GM12878 (cell line): ENCODE measurements at places on chromosomes 4 and X.

GRCh38 chr4:2072971-2073807 is 14.1 kb downstream of the NAT8L start:
- no peak for DNase-seq

DNA sequence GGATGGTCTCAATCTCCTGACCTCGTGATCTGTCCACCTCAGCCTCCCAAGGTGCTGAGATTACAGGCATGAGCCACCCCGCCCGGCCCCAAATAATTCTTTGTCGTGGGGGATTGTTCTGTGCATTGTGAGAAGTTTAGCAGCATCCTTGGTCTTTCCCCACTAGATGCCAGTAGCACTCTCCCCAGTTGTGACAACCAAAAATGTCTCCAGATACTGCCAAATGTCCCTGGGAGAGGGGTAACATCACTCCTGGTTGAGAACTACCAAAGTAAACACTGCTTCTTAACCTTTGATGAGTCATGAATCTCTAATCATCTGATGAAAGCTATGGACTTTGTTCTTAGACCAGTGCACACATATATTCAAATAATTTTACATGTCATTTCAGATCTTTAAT is 90.7 kb upstream of the BRS3 start:
- no peak for DNase-seq

DNA sequence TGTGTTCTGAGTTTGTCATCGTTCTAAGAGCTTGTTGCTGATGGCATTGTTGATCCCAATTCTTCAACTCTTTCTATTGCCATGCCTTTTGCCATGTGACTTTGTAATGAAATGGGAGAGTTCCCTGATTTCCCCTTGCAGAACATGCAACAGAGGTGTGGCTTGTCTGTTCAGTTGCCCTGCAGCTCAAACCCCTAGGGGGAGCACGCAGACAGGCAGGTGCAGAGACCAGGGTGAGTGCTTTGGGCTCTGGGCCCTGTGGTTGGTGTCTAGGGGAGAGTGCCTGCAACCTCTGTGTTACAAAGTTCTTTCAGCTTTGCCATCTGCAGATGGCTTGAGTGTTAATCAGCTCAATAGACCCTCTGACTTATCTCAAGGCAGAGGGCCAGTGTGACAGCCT is 332.7 kb downstream of the MID1IP1 start:
- DNase-seq = no peak

- DNase-seq = no peak
Observed at GRCh38 chr4:72701987-72702819, 133.2 kb upstream of the ADAMTS3 start.

- DNase-seq = no peak
Observed at GRCh38 chr4:180156684-180157083, 2086.5 kb upstream of the TENM3 start.

- no peak for DNase-seq
Observed at GRCh38 chr4:42617030-42617429, 39.9 kb downstream of the ATP8A1 start.

GRCh38 chr4:166546009-166546408 is 673.0 kb downstream of the TLL1 start:
- no peak for DNase-seq

GRCh38 chrX:12686331-12686730 is 104.9 kb upstream of the PRPS2 start:
- no peak for DNase-seq

- DNase-seq = no peak
Observed at GRCh38 chr4:18934197-18934596, 912.6 kb upstream of the LCORL start.

GRCh38 chr4:75678473-75678872 is 5.3 kb upstream of the G3BP2 start:
- no peak for DNase-seq

DNA sequence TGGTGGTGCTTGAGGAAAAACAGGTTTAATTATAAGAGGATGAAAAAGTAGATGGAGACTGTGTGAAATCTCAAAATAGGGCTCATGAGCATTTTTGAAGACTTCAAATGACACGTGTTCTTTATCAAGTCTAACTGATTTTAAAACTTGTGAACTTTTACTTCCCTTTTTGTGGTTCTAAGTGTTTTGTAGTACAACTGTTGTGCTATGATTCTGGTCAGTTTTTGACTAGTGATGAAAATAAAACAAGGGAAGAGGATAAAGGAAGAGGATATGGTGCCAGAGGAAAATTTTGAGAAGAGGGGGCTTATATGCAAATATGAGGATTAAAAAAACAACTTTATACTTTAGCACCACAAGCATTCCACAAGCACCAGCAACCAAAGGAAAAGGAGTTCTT is 644.0 kb downstream of the RPA4 start:
- DNase-seq = no peak

DNA sequence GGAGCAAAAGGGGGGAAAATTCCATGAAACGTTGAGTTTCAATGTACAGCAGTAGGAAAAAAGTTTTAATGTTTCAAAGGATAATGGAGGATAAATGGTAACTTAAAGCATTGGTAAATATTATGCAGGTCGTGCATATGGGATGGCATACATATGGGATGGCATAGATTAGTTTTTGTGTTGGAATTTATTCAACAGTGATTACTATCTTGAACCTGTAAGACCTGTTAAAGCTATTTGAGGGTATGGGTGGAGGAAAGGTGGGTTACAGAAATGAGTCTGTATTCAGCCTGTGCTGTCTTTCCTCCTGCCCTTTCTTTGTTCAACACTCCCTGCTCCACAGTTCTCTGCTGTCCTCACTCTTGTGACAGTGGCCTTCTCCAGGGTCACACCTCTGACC is 54.6 kb downstream of the ARHGAP10 start:
- no peak for DNase-seq

GRCh38 chrX:83860846-83861245 is at the start of gene CYLC1:
Gene CYLC1 (plus strand): TSS chrX:83861146. CDS start chrX:83861183, 37 bp downstream.
- DNase-seq = no peak

DNA sequence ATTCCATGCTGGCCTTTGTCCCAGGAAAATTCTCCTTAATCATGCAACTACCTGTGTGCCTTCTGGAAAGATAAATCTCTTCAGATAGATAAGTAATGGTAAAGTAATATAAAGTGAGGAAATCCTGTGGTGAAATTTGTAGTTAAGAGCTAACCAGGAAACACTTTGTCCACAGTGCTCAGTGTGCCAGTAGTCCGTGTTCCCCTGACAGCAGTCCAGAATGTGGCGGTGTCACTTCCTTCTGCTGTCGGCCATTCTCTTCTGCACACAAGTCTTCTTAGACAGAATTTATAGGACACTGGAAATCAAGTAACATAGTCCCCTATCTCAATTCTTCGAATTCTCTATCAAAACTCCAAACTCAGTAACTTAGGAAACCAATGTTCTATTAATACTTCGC is 5.7 kb upstream of the CXXC4 start:
- no peak for DNase-seq

DNA sequence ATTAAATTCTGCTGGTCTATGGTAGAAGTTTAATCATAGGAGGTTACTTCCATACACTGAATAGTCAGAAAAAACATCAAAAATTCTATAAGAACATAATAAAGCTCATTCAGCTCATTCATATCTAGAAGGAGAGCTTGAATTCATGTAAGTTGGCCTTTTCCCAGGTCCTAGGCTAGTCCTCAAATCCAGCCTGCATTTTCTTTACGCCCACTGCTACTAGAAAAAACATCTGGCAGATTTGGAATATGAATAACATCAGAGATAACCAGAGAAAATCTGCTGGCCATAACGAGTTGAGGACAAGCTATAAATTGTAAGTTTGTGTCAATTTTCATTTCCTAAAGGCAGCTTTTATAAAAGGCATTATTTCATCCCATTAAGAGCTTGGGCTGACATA is 95.5 kb downstream of the MXRA5 start:
- DNase-seq = no peak

GRCh38 chr4:140330311-140330900 is 43.0 kb upstream of the SCOC start:
- no peak for DNase-seq

GRCh38 chr4:144820011-144820727 is 174.2 kb downstream of the HHIP start:
- no peak for DNase-seq

- DNase-seq = no peak
Observed at GRCh38 chrX:46531442-46531841, 13.8 kb downstream of the ZNF674 start.

- no peak for DNase-seq
Observed at GRCh38 chrX:40912576-40912975, 172.7 kb upstream of the USP9X start.

GRCh38 chr4:114025176-114025777 is 45.8 kb upstream of the ARSJ start:
- DNase-seq = peak; percentile 33

DNA sequence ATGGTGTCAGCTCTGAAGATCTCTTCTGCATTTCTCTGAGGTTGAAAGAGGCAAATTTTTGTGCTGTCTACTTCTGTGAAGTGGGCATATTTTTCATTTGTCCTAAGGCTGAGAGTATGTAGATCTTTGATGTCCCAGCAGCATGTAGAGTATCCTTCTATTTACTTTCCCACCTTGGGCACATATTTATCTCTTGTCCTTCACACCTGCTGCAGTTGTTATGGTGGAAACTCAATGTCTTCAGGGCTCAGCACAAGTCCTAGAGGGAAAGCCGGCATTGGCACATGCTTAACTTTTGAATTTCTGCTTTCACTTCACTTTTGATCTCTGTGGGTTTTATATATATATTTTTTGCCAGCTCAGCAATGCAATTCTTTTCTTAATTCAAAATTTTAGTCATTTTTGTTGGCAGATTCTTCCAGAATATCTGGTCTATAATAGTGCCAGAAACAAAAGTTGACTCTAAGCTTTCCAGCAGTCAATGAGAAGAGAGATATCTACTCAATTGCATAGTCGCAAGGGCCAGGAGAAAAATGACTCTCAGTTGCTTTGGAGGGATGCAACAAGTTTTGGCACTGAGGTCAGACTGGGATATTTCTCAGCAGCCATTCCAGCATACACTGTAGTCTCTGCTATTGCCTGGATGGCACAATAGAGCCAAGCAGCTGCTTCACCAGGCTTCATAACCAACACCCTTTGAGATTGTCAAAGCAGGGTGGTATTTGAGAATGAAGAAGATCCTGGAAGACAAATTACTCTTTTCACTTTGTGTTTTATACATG is 127.8 kb upstream of the FAT1 start:
- no peak for DNase-seq

GRCh38 chr4:8289956-8290700 is 20.6 kb downstream of the HTRA3 start:
- DNase-seq = no peak

DNA sequence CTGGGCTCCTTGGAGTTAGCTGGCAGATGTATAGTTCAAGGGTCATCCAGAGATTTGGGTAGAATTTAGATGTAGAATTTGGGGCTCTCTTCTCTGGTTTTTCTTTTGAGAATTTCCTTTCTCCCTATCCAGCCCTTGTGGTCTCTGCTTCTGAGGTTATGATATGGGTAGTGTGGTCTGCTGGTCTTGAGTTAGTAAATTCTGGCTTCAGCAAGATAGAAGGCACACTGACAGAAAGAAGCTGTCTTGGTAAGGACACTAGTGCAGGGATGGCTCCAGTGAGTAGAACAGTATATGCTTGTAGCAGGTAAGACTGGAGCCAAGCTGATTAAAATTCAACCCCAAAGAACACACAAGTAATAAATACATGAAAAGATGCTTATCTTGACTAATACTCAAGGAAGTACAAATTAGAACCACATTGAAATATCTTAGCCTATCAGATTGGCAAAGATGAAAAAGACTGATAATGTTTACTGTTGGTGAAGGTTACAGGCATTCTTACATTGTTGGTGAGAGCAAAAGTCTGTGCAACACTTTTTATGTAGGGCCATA is 2.1 kb upstream of the IL9R start:
- no peak for DNase-seq

GRCh38 chr4:96356591-96357370 is 516.9 kb downstream of the PDHA2 start:
- no peak for DNase-seq

GRCh38 chr4:56618734-56619133 is 62.4 kb downstream of the HOPX start:
- DNase-seq = no peak

- no peak for DNase-seq
Observed at GRCh38 chr4:23976423-23976822, 86.6 kb upstream of the PPARGC1A start.

GRCh38 chr4:162706051-162706450 is 460.6 kb downstream of the NAF1 start:
- no peak for DNase-seq

DNA sequence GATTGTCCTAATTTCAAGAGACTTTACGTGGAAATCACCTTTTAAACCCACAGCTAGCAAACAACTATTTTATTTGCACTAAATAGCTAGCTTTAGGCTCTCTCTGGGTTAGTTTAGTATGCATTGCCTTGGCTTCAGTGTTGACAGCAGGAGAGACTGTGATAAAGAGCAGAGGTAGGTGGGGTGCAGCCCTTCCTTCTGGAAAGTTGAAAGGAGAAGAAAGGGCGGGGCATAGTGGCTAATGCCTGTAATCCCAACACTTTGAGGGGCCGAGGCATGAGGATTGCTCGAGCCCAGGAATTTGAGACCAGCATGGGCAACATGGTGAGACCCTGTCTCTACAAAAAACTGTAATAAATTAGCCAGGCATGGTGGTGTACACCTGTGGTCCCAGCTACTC is 29.0 kb upstream of the TMEM154 start:
- DNase-seq = no peak

DNA sequence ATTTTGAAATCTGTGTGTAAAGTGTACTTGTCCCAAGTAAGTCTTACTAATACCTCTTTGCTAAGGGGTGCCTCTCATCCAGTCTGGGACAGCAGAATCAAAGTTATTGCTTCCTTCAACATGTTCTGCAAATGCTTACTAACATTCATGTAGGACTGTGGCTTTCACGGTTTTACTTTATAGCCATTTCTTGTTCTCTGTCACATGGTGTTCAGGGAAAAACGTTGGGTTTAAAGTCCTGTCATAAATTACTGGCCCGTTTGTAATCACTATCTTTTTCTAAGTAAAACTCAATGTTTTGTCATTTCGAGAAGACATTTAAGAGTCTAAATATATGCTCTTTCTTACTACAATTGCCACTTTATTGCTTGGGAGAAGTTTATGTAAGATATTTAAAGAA is 321.1 kb downstream of the STIM2 start:
- no peak for DNase-seq

DNA sequence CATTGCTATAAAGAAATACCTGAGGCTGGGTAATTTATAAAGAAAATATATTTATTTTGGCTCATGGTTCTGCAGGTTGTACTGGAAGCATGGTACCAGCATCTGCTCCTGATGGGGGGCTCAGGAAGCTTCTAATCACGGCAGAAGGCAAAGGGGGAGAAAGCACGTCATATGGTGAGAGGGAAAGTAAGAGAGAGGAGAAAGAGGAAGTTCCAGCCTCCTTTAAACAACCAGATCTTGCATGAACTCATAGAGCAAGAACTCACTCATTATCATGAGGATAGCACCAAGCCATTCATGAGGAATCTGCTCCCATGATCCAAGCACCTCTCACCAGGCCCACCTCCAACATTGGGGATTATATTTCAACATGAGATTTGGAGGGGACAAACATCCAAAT is 125.0 kb upstream of the GRPR start:
- no peak for DNase-seq

- no peak for DNase-seq
Observed at GRCh38 chr4:145931403-145931802, 7.2 kb downstream of the ZNF827 start.
